ENCODE measurements at places on chromosomes 13 and 19. TPM values are rescaled to one million over a fixed set of nuclear protein-coding genes. Genes with fewer than 3 reads are reported as not detected.

ZNF132 gene
- total RNA-seq: 6.0 TPM

SHISA7 gene
- not detected for total RNA-seq

PRODH2 gene
- total RNA-seq: not detected

MEIS3 gene
- 50.8 TPM for total RNA-seq

CGB2 gene
- not detected for total RNA-seq

GRCh38 chr19:42441049-42441445 is 1.7 kb downstream of the CXCL17 start:
- DNase-seq: no peak

GRCh38 chr19:40398417-40399131 is 8.6 kb upstream of the HIPK4 start:
- no peak for DNase-seq

GRCh38 chr13:33016414-33017322 is at the start of gene KL:
Gene KL, plus strand, starts transcription at chr13:33016423. Its CDS starts 18 bp downstream, at chr13:33016441.
- DNase-seq: no peak

GRCh38 chr13:67390462-67391086 is 160.4 kb upstream of the PCDH9 start:
- DNase-seq: no peak

GRCh38 chr13:36998624-36999041 is 507 bp downstream of the ALG5 start:
- DNase-seq: no peak

DNA sequence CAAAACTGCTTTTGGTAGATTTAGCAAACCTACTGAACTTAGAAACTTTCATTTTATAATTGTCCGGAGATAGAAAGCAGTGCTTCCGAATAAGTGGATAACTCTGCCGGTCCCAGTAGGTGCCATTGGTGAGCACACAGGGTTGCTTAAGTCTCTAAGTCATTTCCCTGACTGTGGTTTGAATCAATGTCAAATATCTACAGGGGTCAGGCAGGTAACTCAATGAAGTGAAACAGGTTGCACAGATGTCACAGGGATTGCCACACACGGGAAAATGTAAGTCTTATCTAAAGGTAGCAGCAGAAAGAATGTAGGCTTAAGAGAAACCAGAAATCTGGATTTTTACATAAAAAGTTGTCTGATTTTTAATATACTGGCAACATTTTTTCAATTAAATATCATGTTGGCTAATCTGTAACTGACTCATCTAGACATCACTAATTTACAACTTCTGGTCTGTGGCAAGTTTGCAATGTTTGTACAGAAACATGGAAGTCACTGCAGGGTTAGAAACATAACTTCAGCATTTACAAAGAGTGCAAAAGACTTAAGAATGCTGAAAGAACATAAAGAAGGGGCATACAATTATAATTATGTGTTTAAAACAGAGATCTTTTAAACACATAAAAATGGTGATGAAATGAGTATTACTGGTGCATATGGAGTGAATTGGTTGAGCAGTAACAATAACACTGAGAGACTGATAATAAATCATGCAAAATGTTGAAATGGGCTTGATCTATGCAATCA is 14.3 kb upstream of the LRRC63 start:
- no peak for DNase-seq

- no peak for DNase-seq
Observed at GRCh38 chr13:31515427-31515826, 223.9 kb upstream of the RXFP2 start.

DNA sequence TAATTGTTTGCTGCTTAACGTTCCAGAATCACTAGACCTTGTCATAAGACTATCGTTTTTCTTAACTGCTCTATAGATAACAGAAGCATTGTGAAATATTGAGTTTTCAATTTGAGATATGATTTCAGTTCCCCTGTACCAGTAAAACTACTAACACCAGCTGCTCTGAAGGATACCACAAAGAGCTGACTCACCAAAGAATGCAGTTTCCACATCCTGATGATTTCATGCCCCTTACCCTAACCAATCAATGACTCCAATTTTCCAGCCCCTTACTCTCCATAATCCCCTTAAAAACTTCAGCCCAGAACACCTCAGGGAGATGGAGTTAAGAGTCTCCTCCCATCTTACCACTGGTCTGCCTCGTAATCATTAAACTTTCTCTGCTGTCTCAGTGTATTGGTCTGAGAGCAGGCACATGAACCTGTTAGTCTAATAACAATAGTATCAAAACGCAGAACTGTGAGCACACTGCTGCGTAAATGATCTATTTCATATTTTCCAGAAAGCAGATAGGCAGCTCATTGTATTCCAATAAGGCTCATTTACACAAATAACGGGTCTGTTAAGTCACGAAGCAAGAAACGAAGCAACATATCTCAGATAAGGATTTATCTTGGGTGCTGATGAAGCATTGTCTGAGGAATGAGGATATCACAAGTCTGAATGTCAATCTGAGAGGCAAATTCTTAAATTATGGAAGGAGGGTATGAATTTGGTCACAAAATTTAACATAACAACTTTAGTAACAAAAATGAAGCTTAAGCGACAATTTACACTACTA is 14.1 kb upstream of the CCNA1 start:
- DNase-seq: no peak

- DNase-seq: no peak
Observed at GRCh38 chr19:2251106-2252054, 2.3 kb downstream of the AMH start.

Data from SJSA1 (cell line).